Left colon (tissue), 2 donors: ENCODE measurements at places on chromosomes 4 and X. TPM values are rescaled to one million over a fixed set of nuclear protein-coding genes. Genes with fewer than 3 reads are reported as not detected.

Gene SPATA4
- total RNA-seq: not detected

Gene RPGR
- total RNA-seq: 14.1 TPM

Gene BEX2
- 5.1 TPM for total RNA-seq

Gene GAGE12D
- total RNA-seq: not detected

Gene TEX13C
- not detected for total RNA-seq

DNA sequence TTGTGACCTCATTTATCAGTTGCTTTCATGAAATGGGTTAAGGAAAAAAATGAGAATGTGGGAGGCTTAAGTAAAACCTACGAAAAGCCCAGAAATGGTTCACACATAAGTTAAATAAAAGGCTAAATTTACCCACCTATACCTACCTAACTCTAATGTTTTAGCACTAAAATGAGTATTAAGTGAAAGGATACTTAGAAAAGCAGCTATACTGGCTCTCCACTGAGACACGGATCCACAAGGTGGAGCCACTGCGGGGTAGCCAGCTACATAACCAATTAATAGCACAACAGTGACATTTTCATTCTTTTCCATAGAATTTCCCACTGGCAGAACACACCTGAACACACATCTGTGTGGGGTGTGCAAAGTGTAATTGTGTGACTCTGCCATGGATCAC lies 101.9 kb downstream of the MAML3 start:
- no peak for DNase-seq

GRCh38 chr4:2246384-2247127 lies 4.6 kb upstream of the HAUS3 start:
- no peak for DNase-seq

DNA sequence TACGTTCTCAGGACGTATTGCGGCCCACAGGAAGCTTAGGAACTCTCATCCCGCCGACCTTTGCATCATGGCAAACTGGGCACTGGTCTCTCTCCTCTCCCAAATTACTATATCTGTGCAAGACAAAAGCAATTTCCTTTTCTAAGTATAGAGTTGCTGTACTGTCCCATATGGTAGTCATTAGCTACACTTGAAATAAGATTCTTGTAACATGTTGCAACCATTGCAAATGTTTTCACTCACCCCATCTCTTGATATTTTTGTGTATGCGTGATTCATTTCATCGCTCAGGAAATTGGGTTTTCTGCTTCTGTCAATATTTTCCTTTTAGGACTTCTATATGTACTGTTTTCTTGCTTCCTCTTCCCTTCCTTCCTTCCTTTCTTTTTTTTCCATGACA lies 15.7 kb downstream of the ARMCX6 start:
- no peak for DNase-seq

DNA sequence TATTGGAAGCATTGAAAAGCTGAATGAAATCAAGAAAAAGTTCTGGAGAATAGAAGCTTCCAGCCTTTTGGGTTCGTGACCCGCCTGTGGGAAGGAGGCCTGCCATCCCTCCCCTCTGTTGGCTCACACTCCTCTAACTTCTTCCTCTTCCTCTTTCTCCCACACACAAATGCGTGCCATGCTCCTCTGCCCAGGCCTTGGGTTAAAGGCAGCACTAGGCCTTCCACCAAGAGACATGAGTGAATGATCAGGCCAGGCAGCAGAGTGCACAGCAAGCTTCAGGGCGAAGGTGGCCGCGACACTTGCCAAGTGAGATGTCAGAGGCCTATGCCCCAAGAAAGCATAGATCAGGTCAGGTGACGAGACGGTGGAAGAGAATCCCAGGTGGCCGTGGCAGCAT lies 38.4 kb downstream of the FAM193A start:
- no peak for DNase-seq

DNA sequence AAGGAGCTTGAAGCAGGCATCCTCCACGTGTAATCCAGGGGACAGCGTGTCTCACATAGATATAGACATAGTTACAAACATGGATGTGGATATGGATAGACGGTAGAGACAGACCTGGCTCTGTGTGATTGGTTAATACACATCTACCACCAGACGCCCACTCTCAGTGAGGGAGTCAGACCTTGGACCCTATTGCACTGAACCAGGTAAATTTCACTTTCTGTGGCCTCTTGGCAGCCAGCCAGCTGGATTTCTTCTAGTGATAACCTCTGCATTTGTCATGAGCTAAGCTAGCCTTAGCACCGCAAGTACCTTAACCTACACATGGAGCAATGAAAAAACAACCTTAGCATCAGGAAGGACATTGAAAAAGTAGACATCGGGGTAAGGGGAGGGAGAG lies 79.2 kb upstream of the ACSL4 start:
- DNase-seq: no peak

GRCh38 chr4:140877781-140878180 lies 121.6 kb upstream of the TBC1D9 start:
- no peak for DNase-seq

- DNase-seq: no peak
These were observed 1.0 kb upstream of the TMEM131L start for GRCh38 chr4:153465140-153465539.

GRCh38 chrX:120672389-120672788 lies 42.5 kb upstream of the C1GALT1C1 start:
- DNase-seq: no peak

DNA sequence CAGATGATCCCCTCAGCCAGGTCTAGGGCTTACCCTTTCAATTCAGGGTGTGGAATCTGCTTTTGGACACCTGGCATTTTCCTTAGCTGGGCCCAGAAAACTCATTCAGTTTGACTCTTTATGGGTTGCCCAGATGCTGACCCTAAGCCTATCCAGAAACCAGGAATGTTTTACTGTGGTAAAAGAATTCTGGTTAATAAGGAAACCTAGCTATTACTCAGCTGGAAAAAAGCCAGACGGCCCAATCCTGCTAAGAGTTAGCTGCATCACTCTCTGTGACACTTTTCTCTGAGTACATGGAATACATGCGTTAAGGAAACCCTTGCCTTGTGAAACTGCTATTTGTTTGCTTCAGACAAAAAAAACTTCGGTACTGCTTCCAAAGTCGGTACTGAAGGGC lies 28.0 kb downstream of the ING2 start:
- DNase-seq: no peak

DNA sequence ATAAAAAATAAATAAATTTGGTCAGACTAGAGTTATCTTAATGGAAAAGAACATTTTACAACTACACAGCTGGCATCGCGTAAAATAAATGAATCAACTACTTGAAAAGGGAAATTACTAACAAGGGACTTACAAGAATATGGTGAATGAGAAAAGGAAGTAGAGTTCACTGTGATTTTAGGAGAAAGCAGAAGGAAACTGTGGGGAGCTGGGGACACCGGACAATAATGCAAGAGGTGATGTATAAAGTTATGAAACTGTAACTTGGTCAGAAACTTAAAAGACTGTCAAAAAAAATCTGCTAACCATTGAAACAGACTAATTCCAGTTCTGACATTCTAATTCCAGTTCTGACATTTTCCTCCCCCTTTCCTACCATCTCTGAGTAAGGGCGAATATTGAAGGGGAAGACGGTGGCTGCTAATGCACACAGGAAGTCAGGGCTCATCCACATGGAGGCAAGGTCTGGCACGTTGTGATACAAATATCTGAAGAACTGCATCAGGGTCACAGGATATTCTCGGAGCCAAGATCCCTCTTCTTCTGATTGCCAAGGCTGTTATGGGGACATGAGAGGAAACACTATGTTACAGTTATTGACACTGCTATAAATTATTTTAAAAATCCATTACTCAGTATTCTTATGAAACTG lies 170.5 kb downstream of the CDS1 start:
- no peak for DNase-seq

DNA sequence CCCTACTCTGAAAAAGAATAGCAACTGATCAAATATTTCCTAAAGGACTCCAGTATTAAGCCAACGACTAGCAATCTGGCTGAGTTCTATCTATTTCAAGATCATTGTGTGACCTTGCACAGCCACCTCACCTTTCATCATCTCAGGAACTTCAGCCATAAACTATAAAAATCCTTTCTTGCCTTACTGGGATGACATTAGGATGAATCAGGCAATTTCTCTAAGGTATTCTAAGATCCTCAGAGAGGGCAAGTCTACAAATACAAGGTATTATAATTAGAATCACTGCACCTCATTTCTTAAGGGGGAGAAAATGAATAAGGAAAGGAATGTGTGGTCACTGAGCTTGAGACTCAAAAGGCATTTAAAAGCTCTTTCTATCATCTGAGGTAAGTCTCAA lies 152.6 kb downstream of the GRIA3 start:
- no peak for DNase-seq
